Activated CD8-positive, alpha-beta memory T cell treated with anti-CD3 and anti-CD28 coated beads for 4 hours (primary cell): ENCODE measurements at places on chromosomes 6 and 20.
A peak's percentile ranks its signal among the peaks of the same experiment; 100 is the strongest.

DNA sequence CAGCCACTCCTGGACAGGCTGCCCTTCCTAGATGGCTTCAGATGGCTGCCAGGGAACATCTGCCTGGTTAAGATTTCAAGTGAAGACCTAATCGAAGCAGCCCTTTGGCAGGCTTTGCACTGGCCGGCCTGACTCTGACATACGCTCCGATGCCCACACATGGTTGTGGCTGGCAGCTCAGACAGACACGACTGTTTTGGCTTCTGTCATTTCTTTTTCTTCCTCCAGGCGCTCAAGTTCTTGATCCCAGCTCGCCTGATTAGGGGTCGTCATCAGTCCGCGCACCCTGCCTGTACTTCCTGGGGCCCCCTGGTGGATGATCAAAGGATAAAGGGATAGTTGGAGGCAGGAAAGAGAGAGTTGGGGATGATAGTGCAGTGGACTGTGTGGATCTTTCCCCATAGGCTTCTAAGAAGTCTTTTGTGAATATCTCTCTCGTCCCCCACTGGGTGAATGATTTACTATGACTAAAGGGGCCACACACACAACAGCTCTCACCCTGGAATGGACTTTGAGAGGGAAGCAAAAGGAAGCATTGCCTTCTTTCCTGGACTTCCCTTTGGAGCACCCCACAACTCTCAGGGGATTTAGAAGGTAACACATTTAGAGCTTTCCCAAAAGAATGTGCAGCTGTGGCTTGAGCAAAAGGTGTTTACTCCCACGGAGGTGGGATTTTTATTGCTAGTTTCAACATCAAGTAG, 21.4 kb upstream of the TRAM2 start:
- no peak for DNase-seq

GRCh38 chr6:33750244-33750991, 3.7 kb upstream of the IP6K3 start:
- no peak for DNase-seq

GRCh38 chr6:137122612-137123011, 50.8 kb downstream of the IL22RA2 start:
- no peak for DNase-seq

DNA sequence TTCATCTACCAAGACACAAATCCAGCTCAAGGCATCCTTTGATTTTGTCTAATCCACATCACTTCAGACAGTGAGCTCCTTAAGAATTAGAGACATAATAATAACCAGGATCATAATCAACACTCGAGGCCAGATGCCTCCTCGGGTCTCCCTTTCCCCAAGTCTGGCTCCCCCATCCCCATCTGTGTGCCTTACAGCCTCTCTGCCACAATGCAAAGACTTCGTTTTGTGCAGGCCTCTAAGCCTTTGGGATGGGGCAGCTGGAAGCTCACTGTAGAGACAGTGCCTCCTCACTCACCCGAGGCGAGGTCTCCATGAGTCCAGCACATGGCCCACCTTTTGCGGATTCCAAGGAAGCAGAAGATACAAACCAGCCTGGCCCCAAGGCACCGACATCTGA, 30.3 kb downstream of the LRFN2 start:
- DNase-seq, result no peak

DNA sequence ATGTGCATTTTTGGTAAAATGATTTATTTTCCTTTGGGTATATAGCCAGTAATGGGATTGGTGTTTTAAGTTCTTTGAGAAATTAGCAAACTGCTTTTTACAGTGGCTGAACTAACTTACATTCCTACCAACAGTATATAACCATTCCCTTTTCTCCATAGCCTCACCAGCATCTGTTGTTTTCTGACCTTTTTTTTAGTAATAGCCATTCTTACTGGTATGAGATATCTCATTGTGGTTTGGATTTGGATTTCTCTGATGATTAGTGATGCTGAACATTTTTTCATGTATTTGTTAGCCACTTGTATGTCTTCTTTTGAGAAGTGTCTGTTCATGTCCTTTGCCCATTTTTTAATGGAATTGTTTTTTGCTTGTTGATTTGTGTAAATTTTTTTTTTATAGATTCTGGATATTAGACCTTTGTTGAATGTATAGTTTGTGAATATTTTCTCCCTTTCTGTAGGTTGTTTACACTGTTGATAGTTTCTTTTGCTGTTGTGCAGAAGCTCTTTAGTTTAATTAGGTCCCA, 42.3 kb downstream of the STK4 start:
- DNase-seq, result no peak

- DNase-seq, result no peak
Observed at GRCh38 chr20:49910340-49910706, 5.0 kb downstream of the SPATA2 start.

GRCh38 chr20:22389836-22390542, 194.4 kb downstream of the FOXA2 start:
- no peak for DNase-seq

GRCh38 chr6:28107506-28107905, 16.9 kb upstream of the ZSCAN16 start:
- no peak for DNase-seq

- no peak for DNase-seq
Observed at GRCh38 chr6:49556429-49556837, 6.0 kb downstream of the C6orf141 start.

- DNase-seq, result no peak
Observed at GRCh38 chr6:146287691-146288369, 255.8 kb upstream of the RAB32 start.

DNA sequence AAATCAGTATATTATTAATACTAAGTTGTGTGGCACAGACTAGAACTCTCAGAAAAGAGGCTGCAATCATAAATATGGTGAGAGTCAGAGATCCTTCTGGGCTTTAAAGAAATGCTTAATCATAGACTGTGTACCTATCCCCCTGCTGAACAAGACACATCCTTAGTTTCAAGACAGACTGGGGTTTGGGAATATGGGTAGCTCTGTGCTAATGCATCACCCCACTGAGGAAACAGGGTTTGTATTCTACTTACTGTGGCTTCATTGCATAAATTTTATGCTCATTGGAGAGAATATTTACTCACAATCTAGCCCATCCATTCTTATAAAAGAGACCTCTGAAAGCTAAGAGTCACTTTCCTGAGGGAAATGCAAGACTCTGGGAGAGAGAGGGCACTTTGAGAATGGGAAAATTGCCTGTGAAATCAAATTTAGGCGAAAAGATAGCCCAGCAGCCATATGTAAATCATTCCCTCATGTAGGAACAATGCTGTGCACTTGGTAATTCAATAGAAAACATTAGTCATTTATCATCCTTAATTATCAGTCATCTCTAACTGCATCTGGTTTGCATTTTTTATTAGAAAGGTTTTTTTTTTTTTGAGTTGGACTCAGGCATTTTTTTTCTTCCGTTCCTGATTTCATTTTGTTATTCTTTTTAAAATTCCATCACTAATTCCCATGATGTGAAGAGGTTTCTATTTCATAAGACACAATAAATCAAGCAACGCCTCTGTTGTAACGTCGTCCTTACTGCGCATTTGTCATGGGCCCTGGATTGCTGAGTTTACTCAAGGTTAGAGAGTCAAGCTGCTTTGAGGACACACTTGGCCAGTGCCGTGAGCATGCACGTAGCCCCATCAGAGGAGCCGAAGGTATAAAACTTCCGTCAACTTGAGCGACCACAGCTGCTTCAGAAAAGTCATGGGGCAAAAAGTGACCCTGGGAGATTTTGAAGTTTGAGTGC, 91.8 kb downstream of the TRMT11 start:
- no peak for DNase-seq

DNA sequence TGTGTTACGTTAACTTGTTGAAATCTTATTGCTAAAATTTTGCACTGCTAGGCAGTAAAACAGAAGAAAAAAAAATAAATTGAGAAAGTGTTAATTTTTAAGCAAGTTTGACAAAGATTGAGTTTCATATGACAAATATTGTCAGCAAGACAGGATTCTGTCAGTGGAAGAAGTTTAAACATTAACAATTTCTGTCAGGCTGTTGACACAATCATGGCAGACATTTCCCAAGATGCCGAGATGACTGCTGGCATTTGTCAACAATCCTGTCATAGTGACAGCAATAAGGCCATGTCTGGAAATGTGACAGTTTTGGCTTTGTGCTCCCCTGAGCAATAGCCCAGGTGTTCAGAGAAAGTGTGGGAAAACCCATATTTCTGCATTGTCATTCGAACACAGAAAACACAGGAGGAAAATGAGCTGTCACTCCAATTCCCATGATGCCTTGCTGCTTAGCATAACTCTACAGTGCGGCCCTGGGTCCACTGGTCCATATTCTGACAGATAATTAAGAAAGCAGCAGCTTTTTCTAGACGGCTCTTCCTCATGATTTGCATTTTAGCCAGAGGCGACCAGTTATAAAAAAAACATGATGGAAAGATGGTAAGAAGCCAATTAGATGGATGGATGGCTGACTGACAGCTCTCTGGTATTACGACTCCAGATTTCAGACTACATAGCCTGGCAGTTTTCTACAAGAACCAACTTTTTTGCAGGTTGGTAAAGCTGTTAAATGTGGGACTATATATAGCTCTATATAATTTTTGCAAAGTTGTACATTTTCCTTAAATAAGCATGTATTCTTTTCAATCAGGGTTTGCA, 43.6 kb upstream of the DEFB112 start:
- no peak for DNase-seq

DNA sequence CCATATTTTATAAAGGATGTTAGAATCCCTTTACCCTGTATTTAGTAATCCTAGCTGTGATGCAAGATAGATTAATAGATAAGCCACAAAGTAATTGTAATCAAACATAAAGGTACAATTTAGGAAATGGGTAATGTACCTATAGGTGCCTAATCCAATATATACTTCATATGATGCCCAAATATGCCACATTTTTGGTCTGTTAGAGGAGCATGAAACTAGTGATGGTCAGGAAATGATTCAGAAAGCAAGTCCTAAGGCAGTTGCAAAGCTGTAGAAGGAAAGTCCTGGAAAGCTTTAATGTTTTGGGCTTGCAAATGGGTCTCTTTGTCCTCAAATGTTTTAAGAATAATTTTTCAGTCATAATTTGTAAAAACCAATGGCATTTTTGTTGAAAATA, 76.6 kb upstream of the PTPRK start:
- DNase-seq, result no peak

DNA sequence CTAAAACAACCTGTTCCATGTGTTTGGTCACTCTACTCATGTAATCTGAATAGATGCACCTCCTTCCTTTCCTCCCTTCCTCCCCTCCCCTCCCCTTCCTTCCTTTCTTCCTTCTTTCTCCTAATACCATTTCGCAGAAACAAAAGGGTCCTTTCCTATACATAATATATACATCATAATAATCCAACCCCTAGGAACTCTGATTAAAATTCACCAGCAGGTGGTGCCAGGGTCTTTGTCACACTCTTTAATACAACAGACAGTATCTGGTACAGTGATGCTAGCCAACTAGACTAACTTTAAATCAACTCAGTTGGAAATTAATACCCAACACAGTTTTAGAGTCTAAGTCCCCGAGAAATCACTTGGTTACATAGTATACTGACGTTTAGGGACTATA, 181.2 kb upstream of the SHLD1 start:
- DNase-seq, result peak; percentile 14

- no peak for DNase-seq
Observed at GRCh38 chr6:38443352-38444144, 196.2 kb downstream of the BTBD9 start.

DNA sequence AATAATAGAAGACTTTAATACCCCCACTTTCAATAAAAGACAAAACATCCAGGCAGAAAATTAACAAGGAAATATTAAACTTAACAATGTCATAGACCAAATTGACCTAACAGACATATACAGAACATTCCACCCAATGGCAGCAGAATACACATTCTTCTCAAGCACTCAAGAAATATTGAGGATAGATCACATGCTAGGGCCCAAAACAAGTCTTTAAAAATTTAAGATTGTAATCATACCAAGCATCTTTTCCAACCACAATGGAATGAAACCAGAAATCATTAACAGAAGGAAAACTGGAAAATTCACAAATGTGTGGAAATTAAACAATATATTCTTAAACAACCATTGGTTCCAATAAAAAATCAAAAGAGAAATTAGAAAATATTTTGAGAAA, 161.0 kb downstream of the COL12A1 start:
- DNase-seq, result no peak

GRCh38 chr20:49544535-49544934, 23.4 kb downstream of the PTGIS start:
- no peak for DNase-seq

DNA sequence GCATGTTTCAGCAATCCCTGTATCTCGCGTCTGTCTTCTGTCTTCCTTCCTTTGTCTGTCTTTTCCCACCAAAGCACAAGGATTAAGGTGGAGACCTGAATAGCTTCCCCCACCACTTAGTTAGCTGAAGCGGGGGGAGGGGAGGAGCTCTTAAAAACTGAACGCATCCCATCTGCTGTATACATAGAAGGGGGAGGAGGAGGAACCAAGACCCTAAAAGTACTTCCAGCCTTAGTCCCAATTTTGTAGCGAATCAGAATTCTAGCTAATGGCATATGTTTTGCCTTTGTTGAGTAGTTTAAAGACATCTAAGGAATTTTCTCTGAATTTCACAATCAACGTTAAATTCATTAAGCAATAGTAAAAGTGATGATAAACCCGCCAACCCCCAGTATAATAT, 47.9 kb downstream of the GNAS start:
- no peak for DNase-seq

GRCh38 chr20:17693444-17694001, 6.2 kb upstream of the BANF2 start:
- no peak for DNase-seq

- no peak for DNase-seq
Observed at GRCh38 chr20:15515691-15516090, 1057.6 kb downstream of the KIF16B start.

GRCh38 chr6:73169111-73169510, 56.2 kb downstream of the KHDC1L start:
- DNase-seq, result no peak

DNA sequence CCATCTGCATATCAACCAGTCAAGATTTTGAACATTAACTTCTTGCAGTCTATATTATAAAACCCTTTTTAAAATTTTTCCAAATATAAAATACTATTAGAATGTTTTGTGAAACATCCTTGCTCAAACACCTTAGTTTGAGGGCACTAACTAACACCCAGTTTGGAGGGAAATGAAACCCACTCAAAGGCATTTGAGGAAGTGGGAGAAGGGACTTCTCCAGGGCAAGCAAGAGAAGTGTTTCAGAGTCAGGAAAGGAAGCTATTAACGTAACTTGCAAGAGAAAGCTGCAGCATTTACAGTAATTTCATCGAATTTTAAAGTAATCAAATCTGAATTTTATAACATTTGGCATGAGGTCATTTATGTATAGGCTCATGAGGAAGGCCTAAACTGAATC, 21.3 kb downstream of the MTFR2 start:
- DNase-seq, result no peak

GRCh38 chr6:146339716-146340115, 203.9 kb upstream of the RAB32 start:
- no peak for DNase-seq

GRCh38 chr20:258269-258858, 840 bp downstream of the DEFB132 start:
- no peak for DNase-seq

- DNase-seq, result no peak
Observed at GRCh38 chr6:44278774-44279697, 8.8 kb downstream of the TMEM151B start.

GRCh38 chr6:121260651-121261102, 73.6 kb downstream of the TBC1D32 start:
- no peak for DNase-seq

- no peak for DNase-seq
Observed at GRCh38 chr6:3392930-3393835, 63.7 kb downstream of the SLC22A23 start.
